Cerebellar nuclear complex (tissue), 1 donor: ENCODE measurements at places on chromosomes 13 and 19.

GRCh38 chr19:54674021-54674617 lies 11.3 kb downstream of the LILRB4 start:
- DNase-seq = no peak

- DNase-seq = no peak
These were observed 21.5 kb upstream of the FOSB start for GRCh38 chr19:45446295-45446694.

GRCh38 chr19:42512130-42512636 lies 16.1 kb downstream of the CEACAM1 start:
- no peak for DNase-seq

GRCh38 chr13:108495646-108496361 lies 133.6 kb upstream of the MYO16 start:
- DNase-seq = no peak

GRCh38 chr13:103178986-103179943 lies 113.0 kb upstream of the SLC10A2 start:
- peak; percentile 87 for DNase-seq

DNA sequence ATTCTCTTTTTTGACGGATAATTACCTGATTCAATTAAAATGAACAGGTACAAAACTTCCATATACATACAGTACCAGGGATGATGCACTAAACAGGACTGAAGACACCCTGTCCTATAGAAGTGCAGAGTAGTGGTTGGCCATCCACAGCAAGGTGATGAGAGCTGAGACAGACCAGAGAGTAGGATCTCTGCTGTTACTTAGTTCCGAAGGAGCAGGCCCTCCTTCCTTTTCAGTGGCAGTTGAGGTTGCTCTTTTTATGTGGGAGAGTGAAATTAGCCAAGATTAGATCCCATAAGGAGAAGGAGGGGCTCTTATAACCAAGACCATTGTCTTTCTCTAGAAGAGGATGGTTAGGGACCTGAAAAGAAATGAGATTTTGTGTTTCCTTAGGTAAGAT lies 4.0 kb downstream of the PDS5B start:
- DNase-seq = no peak

- no peak for DNase-seq
These were observed 433 bp downstream of the SIX5 start for GRCh38 chr19:45768655-45768983.

DNA sequence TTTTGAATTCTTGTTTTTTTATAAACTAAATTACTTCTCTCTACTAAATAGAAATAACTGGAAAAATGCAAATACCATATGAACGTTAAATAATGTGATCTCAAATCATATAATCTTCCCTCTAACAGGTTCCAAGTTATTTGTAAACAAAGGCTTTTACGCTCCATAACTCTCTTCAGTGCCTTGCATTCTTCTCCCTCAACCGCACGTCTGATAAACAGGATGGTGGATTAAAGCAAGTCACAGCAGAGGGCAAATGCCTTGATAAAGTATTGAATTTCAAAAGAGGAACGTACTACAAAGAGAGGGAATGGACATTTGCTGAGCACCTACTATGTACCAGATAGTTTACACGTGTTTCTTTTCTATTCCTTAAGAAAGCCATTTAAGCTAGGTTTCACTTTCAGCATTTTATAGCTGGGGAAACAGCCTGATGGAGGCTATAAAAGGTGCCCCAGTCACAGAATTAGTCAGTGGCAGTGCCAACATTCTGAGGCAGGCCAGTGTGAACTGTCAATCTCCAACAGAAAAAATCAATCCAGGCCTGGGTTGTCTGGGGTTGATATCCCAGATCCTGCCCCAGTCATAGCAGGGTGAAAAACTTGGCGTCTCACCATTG lies 15.8 kb downstream of the MRPS31 start:
- DNase-seq = no peak

GRCh38 chr19:4556597-4557127 lies 2.8 kb downstream of the SEMA6B start:
- no peak for DNase-seq

DNA sequence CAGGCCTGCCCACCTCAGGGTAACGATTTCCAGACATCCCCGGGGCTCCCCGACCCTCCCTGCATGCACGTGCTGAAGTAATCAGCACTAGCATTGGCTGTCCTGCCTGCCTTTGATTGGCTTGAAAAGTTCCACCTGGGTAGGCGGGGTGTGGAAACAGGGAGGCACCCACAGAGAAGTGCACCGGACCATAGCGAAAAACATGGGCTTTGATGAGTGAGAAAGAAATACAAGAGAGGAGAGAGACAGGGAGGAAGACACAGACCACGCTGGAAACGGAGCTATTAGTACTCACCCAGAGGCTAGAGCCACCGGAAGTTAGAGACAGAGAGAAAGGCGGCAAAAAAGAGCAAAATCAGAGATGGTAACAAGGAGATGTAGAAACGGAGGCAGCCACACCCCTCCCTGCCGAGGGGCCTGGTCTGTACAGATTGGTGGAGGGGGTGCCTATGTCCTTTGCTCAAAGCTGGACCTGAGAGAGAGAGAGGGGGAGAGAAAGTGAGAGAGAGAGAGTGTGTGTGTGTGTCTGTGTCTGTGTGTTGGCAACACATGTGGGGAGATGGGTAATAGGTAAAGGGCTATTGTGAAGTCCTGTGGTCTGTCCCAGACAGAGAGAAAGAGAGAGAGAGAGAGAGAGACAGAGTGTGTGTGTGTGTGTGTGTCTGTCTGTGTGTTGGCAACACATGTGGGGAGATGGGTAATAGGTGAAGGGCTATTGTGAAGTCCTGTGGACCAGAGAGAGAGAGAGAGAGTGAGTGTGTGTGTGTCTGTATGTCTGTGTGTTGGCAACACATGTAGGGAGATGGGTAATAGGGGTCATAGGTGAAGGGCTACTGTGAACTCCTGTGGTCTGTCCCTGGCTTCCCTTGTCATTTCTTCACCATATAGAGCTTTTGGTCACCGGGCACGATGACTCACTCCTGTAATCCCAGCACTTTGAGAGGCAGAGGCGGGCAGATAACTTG lies 2.9 kb downstream of the CGB3 start:
- no peak for DNase-seq

DNA sequence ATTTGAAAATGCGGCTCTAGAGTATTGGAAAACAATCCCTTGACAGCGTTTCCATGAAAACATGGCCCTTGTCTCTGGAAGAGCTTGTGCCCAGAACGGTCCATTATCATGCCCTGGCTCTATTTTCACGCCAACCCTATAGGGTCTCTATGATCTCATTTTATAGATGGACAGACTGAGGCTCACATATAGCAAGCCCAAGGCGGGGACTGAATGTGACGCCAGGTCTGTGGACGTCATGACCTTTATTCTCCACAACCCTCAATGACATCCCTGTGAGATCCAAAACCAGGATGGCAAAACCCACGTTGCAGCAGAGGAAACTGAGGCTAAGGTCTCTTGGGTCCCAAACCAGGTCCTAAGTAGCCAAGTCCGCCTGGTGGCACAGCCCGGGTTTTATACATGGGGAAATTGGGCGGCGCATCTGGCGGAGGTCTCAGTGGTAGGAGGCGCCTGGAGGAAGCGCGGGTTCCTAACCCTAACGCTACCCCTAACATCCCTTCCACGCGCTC lies 425 bp upstream of the COLGALT1 start:
- no peak for DNase-seq

DNA sequence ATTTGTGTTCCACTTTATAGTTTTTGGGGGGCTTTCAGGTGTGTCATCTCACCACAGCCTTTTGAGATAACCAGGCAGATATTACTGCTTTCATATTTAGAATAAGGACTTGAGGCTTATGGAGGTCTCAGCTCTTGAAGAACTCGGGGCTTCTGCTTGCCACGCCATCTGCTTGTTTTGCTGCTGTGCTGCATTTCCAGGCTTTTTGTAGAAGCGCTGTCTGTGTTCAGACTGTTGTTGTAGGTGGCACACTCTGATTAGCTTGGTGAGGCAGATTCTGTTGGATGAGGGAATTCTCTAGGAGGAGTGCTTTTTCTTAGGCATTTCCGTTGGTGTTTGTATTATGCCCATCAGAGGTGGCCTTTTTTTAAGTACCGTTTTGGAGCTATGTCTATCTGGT lies 57.2 kb downstream of the WASF3 start:
- peak; percentile 30 for DNase-seq

GRCh38 chr19:30403203-30403985 lies 31.2 kb downstream of the ZNF536 start:
- DNase-seq = no peak

- DNase-seq = no peak
These were observed 146.2 kb downstream of the UGGT2 start for GRCh38 chr13:95906999-95907398.
